ENCODE measurements at places on chromosomes 1 and 21.

GRCh38 chr1:96355521-96355920, 366.1 kb upstream of the PTBP2 start:
- DNase-seq: no peak

DNA sequence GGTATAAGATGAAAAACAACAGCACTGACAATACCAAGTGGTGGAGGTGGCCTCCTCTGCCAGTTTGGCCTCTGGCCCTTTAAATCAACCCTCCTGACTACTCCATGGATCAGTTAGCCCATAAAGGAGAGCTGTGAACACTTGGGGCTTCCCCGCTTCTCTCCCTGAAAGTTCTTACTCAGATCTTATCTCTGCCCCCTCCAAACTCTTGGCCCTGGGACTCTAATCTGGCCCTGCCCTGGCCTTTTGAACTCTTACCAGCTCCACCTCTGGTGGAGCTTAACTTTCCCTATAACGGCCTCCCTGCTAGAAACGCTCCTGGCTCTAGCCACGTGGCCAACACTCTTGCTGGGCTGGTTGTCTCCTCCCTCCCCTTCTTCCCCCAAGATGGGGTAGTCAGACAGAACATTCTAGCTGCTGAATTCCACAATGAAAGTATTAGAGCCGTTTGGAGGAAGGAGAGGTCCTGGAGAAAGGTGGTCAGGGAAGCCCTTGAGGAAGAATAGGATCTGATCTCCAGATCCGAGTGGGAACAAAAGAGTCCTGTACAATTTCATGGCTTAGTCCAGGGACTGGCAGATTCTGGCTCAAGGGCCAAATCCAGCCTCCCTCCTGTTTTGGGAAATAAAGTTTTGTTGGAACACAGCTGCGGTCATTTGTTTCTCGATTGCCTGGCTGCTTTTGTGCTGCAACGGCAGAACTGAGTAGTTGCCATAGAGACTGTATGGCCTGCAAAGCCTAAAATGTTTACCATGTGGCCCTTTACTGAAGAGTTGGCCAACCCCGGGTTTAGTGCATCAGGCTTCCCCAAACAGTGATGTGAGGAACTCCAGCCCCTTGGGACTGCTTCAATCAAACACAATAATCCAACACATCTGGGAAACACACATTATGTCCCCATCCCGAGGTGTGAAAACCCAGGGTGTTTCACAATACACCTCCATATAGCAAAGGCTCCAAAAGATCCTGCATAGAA, 9.5 kb upstream of the PIGR start:
- no peak for DNase-seq

DNA sequence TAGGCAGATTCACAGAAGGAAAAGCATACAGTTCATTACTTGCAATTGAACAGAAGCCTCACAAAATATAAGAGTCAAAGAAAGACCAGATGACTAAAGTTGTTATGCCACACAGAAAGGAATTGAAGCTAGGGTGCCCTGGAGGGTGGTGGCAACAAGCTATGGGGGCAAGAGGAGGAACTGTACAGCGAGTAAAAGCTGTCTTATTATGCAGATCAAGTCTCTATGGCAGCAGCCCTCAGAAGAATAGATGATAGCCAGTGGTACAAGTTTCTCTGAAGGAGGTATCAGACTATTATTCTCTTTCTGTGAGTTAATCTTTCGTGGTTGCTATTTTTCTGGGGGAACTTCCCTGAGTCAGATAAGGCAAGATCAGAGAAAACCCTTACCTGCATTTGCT, 72.2 kb downstream of the C21orf91 start:
- no peak for DNase-seq

DNA sequence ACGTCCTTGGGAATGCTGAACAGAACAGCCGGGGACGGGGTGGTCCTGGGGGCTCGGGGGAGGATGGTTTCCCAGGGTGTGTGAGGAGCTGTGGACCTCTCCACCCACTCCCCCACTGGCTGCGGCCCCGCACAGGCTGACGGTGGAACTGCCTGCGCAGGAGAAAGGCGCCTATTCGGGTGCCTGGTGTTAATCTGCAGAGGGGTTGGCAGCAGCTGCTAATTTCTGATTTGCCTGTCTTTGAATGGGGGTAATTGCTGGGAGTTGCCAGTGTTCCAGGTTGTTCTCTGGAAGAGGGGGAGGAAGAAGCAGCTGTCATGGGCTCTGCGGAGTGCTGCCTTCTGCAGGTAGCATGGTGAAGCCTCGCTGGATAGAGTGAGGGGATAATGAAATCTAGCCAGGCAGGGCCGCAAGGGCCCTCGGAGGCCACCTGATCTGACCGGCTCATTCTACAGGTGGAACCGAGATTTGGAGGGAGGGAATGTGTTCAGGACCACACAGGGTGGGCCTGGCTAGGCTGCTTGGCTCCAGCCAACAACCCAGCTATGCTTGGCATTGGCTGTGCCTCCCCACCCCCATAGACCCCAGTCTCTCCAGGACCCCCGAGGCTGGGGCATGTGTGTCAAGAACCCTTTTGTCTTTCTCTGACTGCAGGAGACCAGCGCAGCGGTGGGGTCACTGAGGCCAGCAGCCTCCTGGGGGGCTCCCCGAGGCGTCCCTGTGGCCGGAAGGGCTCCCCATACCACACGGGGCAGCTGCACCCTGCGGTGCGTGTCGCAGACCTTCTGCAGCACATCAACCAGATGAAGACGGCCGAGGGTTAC, 67.1 kb downstream of the PTPRU start:
- DNase-seq: no peak

GRCh38 chr1:25911162-25911561, 4.9 kb upstream of the STMN1 start:
- no peak for DNase-seq

DNA sequence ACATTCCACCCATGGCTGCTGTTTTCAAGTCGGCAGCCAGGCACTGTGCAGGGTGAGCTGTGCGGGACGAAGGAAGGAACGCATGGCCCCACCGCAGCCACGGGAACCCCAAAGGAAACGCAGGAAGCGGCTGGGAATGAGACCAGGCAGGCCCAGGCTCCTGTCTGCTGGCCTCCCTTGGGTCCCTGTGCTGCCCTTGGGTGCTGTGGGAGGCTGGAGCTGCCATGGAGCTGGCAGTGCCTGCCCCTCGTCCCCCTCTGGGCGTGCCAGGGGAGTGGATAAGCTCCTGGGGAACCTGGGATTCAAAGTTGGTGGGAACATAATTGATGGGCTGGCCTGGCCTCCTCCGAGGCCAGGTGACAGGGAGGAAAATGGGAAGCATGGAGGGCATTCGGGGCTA, 5.3 kb upstream of the KRTAP10-4 start:
- DNase-seq: no peak

GRCh38 chr1:232627645-232628334, 2.1 kb downstream of the SIPA1L2 start:
- no peak for DNase-seq

GRCh38 chr1:183144752-183145151, 41.3 kb upstream of the LAMC2 start:
- DNase-seq: no peak

DNA sequence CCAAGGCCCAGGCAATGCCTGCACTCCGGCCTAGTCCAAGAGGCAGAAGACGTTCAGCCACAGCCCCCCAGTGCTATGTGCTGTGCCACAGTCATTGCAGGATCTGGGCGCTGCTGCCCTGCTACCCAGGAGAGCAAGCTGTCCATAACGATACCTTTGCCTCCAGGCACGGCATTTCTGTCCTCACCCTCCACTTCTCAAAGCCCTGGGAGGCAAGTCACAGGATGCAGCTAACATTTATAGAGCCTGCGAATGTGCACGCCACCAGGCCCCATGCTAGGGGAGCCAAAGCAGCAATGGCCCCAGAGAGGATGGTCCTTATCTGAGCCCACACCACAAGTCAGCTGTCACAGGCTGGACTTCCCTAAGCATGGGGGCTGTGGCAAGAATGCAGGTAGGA, 13.8 kb downstream of the LRP8 start:
- DNase-seq: no peak

- DNase-seq: no peak
These were observed 17.2 kb downstream of the EPHB2 start for GRCh38 chr1:22727873-22728272.

DNA sequence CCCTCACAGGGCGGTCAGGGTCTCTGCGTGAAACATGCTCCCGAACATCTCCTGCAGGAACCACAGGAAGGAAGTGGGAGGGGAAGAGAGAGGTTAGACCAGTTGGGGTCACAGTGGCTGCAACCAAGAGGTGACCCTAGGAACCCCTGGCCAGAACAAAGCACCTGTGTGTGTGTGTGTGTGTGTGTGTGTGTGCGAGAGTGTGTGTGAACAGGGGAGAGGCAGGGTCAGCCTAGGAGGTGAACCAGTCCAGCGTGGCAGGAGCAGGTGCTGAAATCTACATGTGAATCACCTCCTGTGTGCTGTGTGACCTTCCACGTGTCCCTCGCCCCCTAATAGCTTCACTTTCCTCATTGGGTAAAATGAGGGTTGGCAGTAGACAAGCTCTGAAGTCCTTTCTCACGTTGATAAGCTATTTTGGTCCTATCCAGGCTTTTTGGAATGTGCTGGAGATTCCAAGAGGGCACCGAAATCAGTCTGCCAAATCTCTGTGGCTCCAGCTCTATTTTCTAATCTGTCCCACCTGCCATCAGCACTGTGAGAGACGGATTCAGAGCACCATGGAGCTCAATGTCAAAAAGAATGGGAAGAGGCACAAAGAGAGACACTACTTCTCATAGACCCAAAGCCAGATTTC, 27.8 kb downstream of the SLC26A9 start:
- no peak for DNase-seq

DNA sequence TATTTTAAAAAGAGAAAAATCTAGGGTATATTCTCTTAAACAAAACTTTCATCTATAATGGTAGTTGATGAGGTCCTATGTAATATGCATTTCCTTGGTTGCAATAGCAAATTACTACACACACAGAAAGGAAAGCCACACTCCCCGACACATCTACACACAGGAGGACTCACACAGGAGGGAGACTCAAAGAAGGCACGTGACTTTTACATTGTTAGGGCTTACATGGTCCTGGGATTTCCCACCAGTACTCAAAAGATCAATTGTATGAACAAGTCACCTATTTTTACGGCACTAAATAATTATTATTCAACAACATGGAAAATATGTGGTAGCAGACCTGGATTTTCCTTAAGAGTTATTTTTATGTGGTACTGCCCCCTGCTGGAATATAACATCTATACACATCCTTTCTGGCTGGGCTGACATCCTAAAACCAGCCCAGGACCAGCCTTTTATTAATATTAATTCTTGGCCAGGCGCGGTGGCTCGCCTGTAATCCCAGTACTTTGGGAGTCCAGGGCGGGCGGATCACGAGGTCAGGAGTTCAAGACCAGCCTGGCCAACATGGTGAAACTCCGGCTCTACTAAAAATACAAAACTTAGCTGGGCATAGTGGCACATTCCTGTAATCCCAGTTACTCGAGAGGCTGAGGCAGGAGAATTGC, 33.9 kb upstream of the LGALS8 start:
- no peak for DNase-seq

DNA sequence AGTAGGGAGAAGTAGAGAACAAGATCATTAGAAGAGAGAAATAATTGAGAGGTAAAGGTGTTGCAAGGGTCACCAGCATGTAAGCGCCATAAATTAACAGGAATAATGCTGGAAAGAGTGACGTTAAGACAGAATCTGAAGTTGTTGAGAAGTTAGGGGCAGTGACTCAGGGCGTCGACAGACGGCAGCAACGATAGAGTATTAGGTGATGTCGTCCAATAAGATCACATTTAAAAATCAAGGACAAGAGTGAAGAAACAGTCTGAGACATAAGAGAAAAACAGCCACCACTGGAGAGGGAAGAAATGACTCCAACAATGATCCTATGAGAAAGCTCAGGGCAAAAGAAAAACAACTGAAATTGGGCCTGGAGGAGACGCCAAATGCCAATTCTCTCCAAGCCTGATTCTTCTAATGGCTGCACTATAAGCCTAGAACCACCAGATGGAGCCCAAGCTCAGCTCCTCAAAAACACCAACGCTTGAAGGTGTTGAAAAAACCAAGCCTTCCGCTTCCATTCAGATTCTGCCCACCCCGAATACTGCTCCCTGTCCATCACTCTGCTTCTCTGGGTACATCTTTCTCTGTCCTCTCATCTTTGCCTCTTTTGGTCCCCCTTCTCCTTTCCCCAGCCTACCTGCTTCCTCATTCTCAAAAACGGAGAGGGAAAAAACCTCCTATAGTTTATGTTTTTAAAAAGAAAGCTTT, 70.0 kb downstream of the LUZP1 start:
- DNase-seq: peak; percentile 23

DNA sequence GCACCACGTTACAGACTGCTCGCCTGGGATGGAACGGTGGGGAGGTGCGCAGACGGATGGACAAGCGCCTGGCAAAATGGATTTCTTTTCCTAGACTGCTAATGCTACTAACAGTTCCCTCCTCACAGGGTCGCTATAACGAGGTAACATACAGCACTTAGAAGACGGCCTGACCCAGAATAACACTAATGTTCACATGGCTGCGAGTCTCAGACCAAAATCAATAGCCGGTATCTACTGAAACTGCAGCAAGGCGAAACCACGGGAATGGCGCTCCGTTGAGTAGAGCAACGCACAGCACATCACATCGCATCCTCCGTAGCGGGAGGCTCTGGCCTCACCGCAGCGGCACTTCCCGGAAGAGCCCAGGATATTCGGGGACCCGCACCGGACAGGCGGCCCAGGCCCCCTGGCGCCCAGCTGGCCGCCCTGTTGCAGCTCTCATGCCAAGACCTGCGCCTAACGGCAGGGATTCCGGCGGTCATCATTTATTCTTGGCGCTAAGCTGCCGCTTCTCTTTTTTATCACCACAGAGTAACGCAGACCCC, 46.6 kb downstream of the VPS26C start:
- DNase-seq: no peak

GRCh38 chr1:52919051-52919722, 2.4 kb downstream of the ECHDC2 start:
- no peak for DNase-seq

DNA sequence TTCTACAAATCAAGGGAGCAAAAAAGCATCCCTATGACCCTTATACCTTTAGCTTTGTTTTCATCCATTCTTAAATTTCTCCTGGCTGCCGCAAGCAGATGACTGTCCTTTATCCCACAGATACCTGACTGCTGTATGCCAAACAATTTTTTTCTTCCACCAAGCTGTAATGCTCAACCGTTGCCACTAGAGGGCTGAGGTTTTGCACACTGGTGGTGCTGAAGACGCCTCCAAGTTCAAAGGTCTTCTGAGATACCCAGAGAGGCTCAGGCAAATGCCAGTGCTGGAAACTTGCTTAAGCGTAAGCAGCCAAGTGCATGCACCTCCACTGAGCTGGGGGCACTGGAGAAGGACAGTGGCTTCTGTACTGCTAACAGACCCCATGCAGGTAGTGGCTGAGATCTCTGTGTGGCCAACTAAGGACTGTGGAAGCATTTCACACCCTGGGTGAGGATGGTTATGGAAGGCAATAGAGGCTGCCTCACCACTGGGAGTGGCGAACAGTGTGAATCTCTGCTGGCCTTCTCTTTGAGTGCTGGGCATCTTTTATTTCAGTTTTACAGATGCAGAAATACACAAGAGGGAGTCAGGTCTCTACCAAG, 28.5 kb downstream of the CNIH3 start:
- no peak for DNase-seq

Measured in activated CD8-positive, alpha-beta memory T cell treated with anti-CD3 and anti-CD28 coated beads for 1 hour (primary cell).